Hippocampal formation (tissue), 2 donors: ENCODE measurements at places on chromosomes 3 and 15.

GRCh38 chr15:51229907-51230330, 108.5 kb downstream of the CYP19A1 start:
- no peak for DNase-seq

DNA sequence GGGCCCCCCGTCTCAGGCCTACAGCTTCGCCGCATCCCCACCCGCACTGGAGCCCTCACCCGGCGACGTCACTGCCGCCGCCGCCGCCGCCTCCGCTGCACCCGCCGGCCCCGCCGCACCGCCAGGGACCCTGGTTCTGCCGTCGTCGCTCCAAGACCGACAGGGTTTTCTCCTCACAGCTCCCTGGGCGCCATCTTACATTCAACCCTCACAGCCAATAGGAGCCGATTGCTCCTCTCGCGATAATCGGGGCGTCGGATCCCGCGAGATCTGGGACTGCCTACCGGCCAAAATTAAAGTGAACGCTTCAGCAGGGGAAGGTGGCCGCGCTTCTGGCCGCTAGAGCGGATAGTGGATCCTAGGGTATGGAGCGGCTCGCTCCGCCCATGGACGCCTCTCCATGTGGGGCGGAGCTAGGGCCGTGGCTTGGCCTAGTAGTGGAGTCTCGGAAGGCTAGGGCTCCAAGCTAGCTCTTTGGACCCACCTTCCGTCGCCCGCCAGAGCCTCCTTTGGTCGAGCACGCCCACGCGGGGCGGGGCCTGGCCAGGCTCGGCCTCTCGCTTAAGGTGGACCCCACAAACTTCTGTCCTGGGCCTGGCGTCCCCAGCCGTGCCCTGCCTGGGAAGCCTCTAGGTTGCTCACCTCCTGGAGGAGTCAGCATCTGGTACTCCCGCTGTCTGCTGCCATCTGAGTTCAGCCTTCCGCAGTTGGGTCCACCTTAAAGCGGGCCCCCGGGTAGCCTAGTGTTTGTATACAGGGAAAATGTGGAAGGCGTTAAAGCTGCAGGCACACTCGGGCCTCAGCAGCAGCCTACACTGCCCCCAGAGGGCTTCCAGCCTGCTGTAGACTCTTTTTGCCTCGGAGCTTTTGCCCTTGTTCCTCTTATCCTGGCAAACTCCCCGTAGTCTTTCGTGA, at the start of gene QRICH1:
TSS of gene QRICH1 (minus strand) at position 219 of the 915 bp plus-strand sequence. CDS start 17,054 bp downstream, outside the sequence.
- DNase-seq: peak; percentile 99

GRCh38 chr3:12194669-12195161, 36.0 kb upstream of the TIMP4 start:
- DNase-seq: no peak

GRCh38 chr3:21643752-21644151, 107.3 kb downstream of the ZNF385D start:
- no peak for DNase-seq

- DNase-seq: no peak
Measured at GRCh38 chr3:134339331-134339730, 34.9 kb downstream of the AMOTL2 start.

DNA sequence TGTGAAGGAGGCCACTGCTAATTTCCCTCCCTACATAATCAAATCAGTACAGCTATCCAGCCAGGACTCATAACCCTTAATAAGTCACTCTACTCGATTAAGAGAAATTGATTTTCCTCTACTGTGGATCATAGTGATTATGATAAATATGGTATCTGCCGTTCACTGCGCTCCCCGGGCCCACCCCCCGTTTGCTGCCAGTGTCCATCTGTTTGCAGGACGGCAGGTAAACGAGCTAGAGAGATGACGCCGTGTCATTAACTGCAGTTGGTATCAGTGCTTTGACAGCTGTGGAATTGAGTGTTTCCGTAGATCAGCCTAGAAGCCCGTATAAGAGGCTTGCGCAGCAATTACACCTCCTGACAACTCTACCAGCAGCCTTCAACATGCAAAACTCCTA, 94.9 kb downstream of the ROBO2 start:
- no peak for DNase-seq

DNA sequence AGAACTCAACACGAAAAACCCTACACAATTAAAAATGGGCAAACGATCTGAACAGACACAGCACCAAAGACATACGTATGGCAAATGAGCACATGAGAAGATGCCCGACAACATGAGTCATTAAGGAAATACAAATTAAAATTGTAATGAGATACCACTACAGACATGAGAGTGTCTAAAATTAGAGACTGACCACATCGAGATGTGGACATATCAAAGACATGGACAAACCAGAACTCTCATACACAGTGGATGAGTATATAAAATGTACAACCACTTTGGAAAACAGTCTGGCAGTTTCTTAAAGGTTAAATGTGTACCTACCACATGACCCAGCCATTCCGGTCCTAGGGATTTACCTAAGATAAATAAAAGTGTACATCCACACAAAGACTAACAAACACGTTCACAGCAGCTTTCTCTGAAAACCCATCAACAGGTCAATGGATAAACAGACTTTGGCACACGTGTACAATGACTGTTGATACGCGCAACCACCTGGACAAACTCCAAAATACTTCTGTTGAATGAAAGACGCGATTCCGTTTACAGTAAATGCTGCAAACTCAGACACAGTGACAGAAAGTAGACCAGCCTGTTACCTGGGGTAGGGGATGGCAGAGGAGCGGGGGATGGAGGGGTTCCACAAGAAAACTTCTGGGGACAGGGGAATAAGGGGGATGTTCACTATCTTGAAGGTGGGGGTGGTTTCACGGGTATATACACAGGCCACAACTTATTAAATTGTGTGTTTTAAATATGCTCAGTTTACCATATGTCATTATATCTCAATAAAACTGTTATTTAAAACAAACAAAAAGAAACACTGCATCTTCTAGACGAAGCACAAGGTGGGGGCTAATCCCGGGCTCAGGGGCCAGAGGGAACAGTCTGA, 2.1 kb downstream of the TNK2 start:
- no peak for DNase-seq

GRCh38 chr3:30344288-30344687, 262.1 kb upstream of the TGFBR2 start:
- no peak for DNase-seq

GRCh38 chr15:39618063-39618823, 37.4 kb downstream of the THBS1 start:
- DNase-seq: no peak

DNA sequence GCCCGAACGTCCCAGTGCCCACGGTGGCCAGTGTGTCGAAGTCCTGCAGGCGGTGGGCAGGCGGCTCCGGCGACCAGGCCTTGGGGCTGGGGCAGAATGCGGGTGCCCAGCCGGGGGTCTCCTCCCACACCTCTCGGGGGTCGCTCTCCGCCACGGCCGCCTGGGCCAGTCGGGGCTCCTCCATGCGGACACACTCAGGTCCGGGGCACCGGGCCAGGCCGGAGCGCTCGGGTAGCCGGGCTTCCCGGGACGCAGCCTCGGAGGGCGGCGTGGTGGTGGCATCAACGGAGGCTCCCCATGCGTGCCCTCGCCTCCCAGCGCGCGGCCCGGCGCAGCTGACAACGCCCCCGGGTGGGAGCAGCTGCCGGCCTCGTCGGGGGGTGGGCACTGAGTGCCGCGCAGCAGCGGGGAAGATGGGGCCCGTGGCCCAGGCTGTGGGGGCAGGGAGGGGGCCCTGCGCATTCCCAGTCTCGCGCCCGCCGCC, 30.1 kb upstream of the CERS3 start:
- no peak for DNase-seq

DNA sequence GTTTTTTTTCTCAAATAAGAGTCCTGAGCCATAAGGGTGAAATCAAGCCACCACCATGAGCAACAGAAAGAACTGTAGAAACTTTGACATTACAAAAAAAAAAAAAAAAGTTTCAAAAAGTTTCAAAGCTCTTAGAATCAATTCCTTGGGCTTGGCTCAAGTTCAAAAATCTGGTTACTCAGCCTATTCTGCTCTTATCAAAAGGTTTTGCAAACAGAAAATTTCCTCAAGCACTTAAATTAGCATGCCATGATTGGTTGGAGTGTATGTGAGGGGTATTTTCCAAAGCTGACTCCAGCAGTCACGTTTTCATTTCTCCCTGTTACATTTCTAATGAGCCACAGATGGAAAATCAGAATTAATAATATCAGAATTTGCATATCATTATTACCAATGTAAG, 12.1 kb upstream of the PEX5L start:
- no peak for DNase-seq

DNA sequence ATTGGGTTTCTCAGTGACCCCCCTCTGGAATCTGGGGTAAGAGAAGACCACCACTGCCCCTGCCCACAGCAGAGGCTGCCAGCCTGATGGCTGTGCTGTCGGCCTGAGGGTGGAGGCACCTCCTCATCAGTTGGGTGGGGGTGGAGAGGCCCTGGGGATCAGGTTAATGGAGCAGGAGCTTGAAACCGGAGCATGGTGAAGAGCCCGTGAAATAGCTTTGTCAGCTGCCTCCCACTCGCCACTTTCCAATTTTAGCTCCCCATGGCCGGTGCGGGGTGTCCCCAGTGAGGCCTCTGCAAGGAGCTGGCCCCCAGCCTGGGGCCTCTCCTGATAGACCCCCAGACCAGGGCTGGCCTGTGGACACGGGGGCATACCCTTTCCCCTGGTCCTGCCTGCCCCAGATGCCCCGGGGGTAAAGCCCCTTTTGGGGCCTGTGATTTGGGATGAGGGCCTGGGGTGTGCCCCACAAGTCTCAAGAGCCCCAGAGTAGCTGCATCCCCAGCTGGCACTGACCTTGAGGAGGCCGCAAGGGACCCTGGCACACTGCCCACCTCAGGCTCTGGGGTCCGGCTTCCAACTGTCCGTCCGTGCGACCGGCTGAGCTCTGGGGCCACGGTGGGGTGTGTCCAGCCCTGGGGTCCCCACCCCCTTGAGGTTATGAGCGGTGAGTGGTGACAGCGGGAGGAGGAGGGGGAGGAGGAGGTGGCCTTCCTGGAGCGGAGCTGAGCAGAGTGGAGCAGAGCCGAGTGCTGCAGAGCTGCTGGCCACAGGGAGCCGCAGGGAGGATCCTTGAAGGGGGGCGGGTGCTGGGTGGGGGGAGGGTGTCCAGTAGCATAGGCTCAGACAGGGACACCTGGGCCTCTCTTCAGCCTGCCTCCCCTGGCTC, at the start of gene HHATL:
TSS of gene HHATL (minus strand) at position 733 of the 886 bp plus-strand sequence. CDS start 1,972 bp downstream, outside the sequence.
- peak; percentile 34 for DNase-seq

DNA sequence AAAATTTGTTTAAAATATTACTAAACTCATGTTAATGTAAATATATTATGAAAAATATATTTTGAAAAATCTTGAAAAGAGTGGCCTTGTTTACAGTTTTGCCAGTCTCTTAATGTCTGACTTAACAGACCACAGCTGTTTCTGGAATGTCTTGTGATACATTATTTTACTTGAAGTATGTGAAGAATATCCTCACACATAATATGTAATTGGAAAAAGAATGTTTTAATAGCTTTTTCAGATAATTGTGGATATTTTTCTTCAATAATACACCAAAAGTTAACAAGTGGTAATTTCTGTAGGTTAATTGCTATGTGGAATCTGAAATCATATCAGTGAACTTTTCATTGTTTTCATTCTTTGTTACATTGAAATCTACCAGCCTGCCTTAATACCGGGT, 101.3 kb downstream of the UBE2E2 start:
- no peak for DNase-seq

DNA sequence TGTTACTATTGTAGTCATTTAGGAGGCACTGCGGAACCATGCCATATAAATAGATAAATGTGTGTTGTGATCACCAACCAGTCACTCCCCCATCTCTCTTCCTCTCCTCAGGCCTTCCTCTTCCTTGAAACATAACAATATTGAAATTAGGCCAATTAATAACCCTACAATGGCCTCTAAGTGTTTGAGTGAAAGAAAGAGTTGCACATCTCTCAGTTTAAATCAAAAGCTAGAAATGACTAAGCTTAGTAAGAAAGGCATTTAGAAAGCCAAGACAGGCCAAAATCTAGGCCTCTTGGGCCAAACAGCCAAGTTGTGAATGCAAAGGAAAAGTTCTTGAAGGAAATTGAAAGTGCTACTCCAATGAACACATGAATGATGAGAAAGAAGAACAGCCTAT, 8.1 kb upstream of the DNASE1L3 start:
- DNase-seq: no peak

DNA sequence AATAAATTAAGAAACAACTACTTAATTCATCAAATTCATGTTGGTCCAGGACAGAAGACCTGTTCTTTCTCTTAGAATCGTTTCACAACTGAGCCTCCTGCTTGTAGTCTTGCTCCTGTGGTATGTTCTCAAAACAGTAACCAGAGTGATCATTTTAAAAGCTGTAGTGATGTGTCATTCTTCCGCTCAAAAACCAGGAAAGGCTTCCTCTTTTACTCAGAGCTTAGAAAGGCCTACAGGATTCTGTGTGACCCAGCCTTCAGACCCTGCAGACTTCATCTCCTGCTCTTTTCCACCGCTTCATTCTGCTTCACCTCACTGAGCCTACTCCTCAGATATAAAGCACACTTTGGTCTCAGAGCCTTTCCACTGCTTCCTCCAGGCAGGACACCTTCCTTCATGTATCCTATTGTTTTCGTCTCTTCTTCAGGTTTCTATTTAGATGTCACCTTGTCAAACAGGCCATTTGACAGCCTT, 22.7 kb downstream of the ST6GAL1 start:
- DNase-seq: no peak

DNA sequence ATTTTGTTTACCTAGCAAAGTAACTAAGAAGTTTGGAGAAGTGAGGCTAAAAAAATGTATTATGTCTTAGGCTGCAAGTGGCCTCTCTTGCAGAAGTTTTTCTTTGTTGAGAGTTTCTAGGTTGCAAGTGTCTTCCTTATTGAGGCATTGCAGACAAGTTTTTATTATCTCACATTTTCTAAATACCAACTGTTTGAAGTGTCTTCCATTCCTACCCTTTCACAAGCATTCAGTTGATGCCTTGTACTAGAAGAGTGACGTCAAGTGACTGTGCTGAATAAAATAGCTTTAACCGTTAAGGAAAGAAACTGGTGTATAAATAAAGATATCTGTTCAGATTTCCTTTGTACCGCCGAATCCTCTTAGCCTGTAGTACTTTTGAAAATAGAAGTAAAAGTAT, 123.3 kb downstream of the ALCAM start:
- DNase-seq: no peak

DNA sequence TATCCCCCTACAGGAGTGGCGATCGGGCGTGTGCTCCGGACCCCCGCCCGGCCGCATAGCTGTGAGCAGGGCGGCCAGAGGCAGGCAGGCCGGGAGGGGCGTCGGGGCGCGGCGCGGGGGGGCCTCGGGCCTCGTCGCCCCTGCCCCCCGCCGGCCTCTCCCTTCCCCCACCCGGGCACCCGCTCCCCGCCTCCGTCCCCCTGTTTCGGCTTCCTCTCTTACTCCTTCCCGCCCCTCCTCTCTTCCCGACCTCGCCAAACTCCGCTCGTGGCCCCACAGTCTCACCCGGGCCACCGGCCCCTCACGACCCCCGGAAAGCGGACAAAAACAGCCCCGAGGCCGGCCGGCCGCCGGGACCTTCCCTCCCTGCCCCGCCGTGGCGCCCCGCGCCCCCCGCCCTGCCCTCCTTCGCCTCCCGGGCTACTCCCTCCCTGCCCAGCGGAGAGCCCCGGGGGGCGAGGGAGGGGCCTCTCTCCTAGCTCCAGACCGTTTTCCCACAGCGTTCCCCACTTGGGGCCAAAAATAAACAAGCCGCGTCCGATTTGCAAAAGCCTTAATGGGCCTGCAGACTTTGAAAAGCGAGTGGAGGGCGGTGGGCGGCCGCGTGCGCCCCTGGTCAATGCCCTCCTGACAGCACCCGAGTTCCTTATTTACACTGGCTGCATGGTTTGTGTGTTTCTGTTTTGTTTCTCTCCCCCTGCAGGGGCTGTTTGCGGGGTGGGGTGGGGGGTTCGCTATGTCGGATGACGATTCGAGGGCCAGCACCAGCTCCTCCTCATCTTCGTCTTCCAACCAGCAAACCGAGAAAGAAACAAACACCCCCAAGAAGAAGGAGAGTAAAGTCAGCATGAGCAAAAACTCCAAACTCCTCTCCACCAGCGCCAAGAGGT, 1.0 kb downstream of the UBE2E1 start:
- DNase-seq: peak; percentile 60
